Substantia nigra (tissue), 51 donors: ENCODE measurements at places on chromosomes 11 and 22.

GRCh38 chr11:78737891-78738290 lies 163.2 kb upstream of the NARS2 start:
- DNase-seq: no peak

DNA sequence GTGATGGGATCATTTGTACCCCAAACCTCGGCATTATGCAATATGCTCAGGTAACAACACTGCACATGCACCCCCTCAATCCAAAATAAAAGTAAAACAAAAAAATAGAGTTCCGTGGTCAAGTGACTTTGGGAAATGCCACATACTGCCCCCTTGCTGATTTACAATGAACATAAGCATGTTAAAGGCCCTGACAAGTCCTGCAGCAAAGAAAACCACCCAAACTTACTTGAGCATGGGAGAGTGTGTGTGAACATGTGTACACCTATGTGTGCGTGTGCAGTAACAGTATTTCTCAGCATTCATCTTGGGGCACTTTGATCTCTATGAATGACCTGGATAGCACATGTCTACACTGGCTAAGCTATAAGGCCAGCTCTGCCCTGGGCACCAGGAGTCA lies 15.8 kb upstream of the IGSF22 start:
- DNase-seq: no peak

- no peak for DNase-seq
These were observed 3.6 kb upstream of the VWCE start for GRCh38 chr11:61298663-61299244.

DNA sequence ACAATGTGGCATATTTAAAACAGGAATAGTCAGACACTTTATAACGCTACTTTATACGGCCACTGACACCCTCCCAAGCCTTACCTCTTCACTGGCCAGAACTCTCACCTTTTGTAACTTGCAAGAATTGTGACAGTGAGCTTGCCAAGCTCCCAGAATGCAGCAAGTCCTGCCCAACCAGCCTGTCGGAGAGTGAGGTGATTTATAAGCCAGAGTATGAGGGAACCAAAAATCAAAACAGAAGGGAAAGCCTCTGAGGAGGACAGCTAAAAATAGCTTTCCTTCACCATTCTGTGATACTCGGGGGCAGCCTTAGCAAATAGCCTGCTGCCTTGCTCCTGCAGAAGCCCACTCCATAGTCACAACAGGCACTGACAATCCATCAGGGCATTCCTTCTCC lies 229.7 kb downstream of the FAM76B start:
- DNase-seq: no peak
